HCEC 1CT (cell line): ENCODE measurements at places on chromosomes 7 and 10.

- no peak for DNase-seq
Observed at GRCh38 chr10:70319183-70319582, 35.4 kb upstream of the NPFFR1 start.

- DNase-seq: no peak
Observed at GRCh38 chr7:123115331-123115730, 84.4 kb downstream of the SLC13A1 start.

DNA sequence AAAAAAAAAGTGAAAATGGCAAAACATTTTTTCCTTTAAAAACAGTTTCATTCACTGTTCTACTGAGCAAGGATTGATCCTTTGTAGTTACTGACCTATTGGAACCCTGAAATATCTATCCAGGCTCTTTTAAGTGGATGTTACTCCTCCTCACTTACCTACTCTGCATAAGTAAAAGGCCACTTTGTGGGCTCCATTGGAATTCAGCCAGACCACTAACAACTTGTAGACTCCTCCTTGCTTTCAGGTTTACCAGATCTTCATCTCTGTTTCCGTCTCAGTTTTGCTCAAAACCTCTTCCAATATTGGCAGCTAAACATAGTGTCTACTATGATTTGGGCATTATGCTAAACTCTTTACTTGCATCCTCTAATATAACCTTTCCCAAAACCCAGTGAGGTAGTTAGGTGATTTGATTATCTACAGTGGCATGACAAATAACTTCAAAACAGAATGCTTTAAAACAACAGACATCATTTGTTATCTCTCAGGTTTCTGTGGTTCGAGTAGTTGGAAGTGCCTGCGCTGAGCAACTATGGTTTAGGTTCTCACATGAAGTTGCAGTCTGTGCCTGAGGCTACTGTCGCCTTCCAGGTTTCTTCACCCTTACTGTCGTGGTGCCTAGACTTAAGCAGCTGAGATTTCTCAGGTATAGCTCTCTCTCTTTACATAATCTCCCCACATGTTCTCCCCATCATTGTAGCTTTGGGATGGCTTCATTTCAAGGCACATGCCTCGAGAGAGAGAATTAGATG, 698.2 kb downstream of the REEP3 start:
- DNase-seq: no peak

DNA sequence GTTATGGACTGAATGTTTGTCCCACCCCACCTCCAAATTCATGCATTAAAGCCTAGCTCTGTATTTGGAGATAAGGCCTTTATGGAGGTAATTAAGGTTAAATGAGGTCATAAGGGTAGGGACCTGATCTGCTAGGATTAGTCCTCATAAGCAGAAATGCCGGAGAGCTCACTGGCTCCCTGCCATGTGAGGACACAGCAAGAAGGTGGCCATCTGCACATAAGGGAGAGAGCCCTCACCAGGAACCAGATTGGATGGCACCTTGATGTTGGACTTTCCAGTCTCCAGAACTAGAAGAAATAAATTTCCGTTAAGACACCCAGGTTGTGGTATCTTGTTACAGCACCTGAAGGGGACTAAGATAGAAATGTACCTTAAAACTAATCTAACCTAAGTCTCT, 816.1 kb upstream of the C7orf33 start:
- DNase-seq: no peak

- no peak for DNase-seq
Observed at GRCh38 chr7:143205560-143206293, 16.1 kb upstream of the TAS2R40 start.

GRCh38 chr10:115125505-115125904, 32.3 kb downstream of the ATRNL1 start:
- DNase-seq: no peak

- peak; percentile 27 for DNase-seq
Observed at GRCh38 chr7:74164985-74165456, 9.1 kb upstream of the EIF4H start.
